Foreskin melanocyte (primary cell): ENCODE measurements at places on chromosomes 5 and 9.

- DNase-seq: no peak
Measured at GRCh38 chr5:148913493-148913892, 87.1 kb downstream of the ADRB2 start.

- DNase-seq: no peak
Measured at GRCh38 chr9:109609060-109609459, 111.0 kb upstream of the PTPN3 start.

DNA sequence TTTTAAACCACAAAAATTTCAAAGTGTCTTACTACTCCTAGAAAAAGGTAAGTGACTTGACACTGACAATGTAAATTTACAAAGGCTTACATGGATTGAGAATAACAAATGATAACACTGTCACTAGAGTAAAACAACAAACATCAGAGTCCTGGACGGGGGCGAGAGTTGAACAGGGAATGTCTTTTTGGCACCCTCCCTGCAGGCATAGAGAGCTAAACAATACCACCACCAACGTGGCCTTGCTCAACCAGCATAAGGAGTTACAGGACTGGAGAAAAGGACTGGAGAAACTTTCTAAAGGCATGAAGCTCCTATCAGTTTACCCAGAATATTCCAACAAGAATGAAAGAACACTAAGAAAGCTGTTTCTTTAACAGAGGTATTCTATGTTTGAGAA lies 55.3 kb downstream of the PTBP3 start:
- no peak for DNase-seq

DNA sequence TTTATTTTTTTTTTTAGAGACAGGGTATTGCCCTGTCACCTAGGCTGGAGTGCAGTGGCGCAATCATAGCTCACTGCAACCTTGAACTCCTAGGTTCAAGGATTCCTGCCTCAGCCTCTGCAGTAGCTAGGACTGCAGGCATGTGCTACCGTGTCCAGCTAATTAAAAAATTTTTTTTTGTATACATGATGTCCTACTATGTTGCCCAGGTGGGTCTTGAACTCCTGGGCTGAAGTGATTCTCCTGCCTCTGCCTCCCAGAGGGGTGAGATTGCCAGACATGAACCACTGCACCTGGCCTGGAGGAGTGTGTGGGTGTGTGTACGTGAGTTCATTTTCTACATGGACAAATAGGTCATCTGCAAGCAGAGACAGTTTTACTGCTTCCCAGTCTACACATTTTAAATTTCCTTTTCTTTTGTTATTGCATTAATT lies 33.8 kb downstream of the JMY start:
- no peak for DNase-seq

- no peak for DNase-seq
Measured at GRCh38 chr5:158875272-158875679, 224.4 kb downstream of the EBF1 start.

GRCh38 chr9:37811906-37812476 lies 11.4 kb downstream of the DCAF10 start:
- no peak for DNase-seq

DNA sequence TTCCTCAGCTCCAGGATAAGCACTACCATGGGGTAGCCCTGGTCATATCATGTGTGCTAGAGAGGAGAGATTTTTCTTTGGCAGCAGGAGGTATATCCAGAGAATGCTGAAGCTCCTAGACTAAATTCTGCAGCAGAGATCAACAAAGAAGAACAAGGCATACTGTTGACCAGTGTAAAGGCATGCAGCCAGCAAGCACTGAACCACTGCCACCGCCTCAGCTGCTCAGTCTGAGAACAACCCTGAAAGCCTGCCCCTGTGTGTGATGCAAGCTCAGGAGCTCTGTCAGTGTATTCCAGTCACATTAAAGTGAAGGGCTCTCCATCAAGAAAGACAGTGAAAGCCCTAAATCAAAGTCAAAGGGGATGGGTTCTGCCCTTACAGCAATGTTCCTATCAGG lies 439.5 kb upstream of the CD180 start:
- DNase-seq: no peak

- DNase-seq: peak; percentile 5
Measured at GRCh38 chr9:212297-212696, 2.4 kb upstream of the DOCK8 start.

GRCh38 chr5:115600766-115601165 lies 1.5 kb downstream of the TICAM2 start:
- DNase-seq: no peak

- no peak for DNase-seq
Measured at GRCh38 chr5:35826056-35826455, 30.6 kb upstream of the IL7R start.

GRCh38 chr5:163361450-163361849 lies 75.9 kb upstream of the CCNG1 start:
- no peak for DNase-seq

GRCh38 chr5:73792687-73793320 lies 166.8 kb downstream of the ARHGEF28 start:
- peak; percentile 70 for DNase-seq

- DNase-seq: no peak
Measured at GRCh38 chr5:113974976-113975375, 386.9 kb upstream of the KCNN2 start.

DNA sequence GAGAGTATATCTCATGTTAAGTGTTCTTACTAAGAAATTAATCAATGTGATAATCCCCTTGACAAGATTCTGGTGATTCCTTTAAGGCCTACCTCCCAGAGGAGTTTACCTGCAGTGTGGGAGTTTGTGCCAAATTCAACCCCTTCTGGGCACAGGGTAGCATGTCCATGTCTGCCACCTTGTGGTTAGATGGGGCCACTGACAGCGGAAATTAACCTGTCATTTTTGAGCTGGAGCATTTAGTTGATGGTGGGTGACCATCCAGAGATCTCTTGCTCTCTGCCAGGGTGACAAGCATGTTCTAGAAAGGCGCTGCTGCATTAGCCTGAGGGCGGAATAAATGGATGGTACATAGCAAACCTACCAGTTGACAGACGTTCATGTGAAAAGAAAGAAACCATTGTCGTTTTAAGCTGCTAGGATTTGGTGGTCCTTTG lies 132.2 kb downstream of the FBXO4 start:
- DNase-seq: peak; percentile 79

GRCh38 chr5:112772124-112772523 lies 34.4 kb downstream of the APC start:
- DNase-seq: no peak

DNA sequence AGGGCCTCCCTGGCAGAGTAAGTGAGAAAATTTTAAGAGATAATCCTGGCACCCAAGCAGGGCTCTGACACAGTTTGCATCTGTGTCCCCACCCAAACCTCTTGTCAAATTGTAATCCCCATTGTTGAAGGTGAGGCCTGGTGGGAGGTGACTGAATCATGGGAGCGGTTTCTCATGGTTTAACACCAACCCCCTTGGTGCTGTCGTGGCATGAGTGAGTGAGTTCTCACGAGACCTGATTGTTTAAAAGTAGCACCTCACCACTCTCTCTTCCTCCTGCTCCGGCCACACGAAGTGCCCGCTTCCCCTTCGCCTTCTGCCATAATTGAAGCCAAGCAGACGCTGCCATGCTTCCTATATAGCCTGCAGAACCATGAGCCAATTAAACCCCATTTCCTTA lies 80.1 kb downstream of the FBXW11 start:
- DNase-seq: no peak

- DNase-seq: no peak
Measured at GRCh38 chr5:174678107-174678506, 46.3 kb upstream of the MSX2 start.

DNA sequence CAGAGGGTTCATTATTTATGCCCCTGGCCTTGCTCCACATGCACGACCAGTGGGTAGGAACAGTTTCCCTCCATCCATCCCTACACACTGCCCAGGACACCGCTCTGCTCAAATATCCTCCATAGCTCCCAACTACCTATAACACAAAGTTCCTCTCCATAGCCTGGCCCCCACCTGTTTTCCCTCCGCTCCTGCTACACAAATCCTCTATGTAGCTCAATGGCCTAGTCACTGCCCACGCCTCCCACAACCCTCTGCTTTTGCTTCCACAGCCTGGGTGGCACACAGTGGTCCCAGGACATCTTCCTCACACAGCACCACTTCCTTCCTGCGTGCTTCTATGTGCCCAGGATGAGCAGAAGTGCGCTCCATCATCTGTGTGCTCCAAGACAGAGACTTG lies 20.4 kb downstream of the REXO4 start:
- no peak for DNase-seq

GRCh38 chr5:139768807-139769465 lies 26.7 kb upstream of the PSD2 start:
- no peak for DNase-seq

DNA sequence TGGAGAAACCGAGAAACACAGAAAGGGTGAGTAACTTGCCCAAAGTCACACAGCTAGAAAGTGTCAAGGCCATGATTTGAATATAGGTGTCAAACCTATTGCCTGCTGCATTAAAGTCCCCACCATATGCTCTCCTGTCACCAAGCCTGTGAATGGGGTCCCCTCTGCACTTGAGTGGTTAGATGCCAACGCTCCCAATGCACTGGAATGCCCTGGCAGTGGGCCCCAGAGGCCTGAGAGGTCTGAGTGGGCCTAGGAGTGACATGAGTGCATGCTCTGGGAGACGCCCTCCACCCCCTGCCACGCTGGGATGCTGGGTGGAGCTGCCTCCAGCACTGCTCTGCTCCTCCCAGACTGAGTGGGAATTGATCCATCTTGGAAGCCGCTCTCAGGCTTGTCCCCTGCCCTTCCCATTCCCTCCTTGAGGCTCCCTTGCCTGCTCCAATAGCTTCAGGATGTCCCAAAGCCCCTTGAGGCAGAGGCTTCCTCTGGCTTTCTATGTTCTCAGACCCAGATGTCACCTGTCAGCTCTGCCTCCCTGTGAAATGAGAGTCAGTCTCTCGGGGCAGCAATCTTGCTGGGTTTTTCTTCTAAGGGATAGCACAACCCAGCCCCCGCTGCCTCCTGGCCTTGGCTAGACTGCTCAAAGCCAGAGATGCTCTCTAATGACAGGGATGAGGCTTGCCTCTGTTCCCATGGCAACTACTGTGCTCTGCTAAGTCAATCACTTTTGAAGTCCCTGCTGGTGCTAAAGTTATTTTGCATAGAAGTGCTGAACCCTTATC lies 6.6 kb upstream of the ARSI start:
- DNase-seq: no peak

DNA sequence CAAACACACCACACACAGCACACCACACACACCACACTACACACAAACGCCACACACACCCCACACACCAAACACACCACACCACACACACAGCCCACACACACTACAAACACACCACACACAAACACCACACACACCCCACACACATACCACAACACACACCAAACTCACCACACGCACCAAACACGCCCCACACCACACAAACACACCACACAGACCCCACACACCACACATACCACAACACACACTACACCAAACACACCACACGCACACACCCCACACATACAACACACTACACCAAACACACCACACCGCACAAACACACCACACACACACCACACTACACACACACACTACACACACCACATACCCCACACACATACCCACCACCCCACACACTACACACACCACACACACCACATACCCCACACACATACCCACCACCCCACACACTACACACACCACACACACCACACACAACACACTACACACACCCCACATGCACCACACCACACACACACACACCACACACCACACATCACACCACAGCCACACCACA lies 151.2 kb downstream of the ERCC6L2 start:
- no peak for DNase-seq

GRCh38 chr5:136174021-136174659 lies 18.8 kb downstream of the SMIM32 start:
- peak; percentile 31 for DNase-seq

- no peak for DNase-seq
Measured at GRCh38 chr5:103605277-103605676, 42.7 kb upstream of the NUDT12 start.

GRCh38 chr9:18056993-18057369 lies 417.0 kb upstream of the ADAMTSL1 start:
- DNase-seq: no peak

GRCh38 chr9:8649160-8649559 lies 849.6 kb upstream of the DMAC1 start:
- DNase-seq: no peak

- peak; percentile 98 for DNase-seq
Measured at GRCh38 chr5:57692582-57693487, 210.2 kb upstream of the ACTBL2 start.

- DNase-seq: no peak
Measured at GRCh38 chr5:134345996-134346395, 21.0 kb downstream of the CDKL3 start.

GRCh38 chr5:67887748-67888161 lies 327.8 kb upstream of the PIK3R1 start:
- no peak for DNase-seq

DNA sequence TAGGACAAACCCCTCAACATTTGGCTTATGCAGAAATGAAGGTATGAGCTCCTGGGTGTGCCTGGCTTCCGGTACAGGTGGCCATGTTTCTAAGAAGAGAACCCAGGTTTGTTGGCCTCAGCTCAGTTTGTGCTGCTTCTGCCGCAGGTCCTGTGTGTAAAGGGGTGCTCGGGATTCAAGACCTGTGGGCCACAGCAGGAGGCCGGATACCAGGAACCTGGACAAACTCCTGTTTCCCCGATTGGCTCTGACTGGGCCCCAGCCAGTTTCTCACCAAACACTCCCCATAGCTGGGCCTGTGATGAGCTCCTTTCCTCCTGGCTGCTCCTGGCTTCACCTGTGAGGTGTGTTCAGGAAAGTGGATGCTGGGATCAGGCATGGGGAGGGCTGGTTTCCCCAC lies 271.2 kb upstream of the IRX2 start:
- DNase-seq: no peak

DNA sequence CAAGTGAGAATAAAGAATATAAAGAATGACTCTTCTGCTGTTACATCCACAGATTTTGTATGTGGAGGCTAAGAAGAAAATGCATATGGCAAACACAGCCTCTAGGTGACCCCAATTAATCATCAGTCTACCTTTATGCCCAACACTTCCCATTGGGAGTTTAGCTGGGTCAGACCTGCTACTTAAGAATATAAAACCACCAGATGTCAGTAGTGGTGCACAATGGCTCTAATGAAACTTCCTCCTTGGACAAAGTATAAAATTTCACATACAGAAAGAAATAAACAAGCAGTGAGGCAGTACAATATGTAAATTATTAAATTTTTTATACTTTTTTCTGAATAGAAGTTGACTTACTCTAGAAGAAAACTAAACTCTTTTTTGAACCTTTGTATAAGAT lies 539.9 kb downstream of the BRINP1 start:
- DNase-seq: no peak

DNA sequence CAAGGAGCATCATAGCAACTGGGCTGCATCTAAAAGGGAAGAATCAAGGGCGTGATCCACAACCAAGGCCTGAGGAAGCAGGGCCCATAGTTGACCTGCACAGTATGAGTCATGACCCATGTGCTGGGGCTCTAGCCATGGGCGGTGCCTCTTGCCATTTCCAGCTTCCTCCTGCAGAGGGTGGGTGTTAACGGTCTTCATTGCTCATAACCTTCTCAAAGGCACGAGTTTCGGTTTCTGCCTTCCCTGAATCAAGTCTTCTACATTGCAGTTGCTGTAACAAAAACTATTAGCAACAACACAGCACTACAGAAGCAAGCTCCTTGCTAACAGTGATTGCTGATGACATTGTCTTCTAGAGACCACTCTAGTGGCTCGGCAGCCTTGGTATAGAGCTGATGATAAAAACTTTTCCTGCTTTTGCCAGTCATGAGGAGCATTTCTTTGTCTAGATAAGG lies 66.9 kb downstream of the CTSL start:
- peak; percentile 76 for DNase-seq
